ENCODE measurements at places on chromosomes 11 and 22.

- no peak for DNase-seq
Measured at GRCh38 chr11:113828191-113828590, 47.2 kb downstream of the USP28 start.

DNA sequence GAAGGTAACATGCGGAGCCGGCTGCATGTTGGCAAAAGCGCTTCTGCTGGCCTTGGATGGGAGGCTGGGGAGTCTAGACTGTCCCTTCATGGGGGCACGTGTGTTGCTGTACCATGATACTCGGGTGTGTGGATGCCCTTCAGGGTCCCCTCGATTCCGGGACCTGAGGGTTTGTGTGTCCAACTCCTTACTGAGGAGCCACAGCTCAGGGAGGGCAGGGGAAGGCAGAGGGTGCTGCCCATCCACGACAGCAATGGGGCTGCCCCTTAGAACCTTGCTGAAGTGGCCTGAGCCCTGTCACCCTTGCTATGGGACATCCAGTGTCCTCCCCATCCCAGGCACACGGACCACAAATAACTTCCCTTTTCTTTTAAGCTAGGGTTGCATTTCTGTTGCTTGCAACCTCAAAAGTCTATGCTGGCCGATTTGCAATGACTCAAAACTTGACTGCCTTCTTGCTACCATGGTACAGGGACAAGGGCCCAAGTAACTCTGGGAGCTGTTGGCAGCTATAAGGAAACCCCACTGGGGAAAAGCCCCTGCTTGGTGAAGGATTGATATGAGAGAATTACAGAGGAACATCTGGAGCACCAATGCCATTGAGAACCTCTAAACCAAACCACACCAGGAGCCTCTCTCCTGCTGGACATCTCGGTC is 43.8 kb downstream of the RTL6 start:
- DNase-seq = no peak

DNA sequence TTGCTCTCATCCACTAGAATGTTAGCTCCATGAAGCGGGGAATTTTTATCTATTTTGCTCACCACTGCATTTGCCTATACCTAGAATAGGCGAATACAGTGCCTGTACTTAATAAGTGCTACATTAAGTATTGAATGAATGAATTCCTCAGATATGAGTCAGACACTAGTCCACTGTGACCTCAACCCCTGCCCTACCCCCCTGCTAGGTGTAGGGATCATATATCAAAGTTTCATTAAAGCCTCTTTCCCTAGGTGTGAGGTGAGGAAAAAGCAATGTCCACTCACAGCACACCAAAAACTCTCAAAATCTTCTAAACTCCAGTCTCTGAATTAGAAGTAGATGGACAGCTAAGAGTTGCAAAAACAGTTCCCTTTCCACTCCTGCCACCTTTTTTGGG is 9.8 kb upstream of the PSMA1 start:
- DNase-seq = no peak

GRCh38 chr11:1444321-1444720 is 42.3 kb downstream of the MOB2 start:
- DNase-seq = no peak

DNA sequence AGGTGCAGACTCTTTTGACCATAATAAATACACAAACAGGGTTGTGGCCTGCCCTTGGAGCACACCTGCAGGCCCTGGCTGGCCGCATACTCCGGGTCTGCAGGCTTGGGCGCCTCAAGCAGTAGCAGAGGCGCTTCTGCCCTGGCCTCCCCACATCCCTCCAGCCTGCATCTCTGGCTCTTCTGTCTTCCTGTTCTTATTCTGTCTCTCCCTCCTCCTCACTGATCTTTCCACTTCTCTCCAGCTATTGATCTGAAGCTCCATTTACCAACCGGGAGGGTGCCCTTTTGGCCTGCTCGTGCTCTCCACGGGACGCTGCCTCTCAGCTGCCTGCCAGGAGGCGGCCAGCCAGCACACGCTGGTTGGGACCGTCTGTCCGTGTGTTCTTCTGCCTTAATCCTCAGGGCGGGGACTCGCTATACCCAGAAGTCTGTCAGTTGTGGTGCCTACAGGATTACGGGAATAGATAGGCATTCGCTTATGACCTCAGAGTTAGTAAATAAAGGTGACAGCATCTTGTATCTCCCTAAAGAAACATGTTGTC is 5.2 kb downstream of the UPB1 start:
- no peak for DNase-seq

DNA sequence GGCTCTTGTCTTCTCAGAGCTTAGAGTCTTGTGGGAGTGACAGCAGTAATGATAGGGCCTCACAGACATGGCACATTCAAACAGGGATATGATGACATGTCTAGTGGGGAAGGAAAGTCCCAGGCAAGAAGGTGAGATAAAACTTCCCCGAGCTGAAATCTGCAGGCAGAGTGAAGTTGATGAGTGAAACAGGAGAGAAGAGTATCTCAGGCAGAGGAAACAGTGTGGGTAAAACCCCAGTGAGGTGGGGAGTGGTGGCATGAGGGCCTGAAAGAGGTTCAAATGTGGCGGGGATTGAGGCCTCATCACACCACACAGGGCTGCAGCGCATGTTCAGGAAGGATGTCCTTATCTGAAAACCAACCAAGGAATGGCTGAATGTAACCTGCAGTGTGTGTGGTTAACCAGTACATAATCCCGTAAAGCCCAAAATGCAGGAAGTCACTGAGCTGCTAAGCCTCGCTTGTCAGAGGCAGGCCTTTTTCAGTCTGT is 153.8 kb upstream of the E2F8 start:
- no peak for DNase-seq

DNA sequence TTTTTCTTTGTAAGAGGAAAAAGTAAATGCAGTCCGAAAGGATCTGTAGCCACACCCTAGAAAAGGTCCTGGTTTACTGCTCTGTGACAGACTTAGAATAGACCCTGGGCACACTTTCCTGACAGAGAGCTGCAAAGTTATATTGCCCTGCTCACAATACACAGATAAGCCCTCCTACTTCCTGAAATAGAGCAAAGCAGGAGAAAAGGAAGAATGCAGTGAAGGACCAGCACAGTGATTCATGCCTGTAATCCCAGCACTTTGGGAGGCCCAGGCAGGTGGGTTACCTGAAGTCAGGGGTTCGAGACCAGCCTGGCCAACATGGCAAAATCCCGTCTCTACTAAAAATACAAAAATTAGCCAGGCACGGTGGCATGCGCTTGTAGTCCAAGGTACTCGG is 2.2 kb downstream of the CYB561A3 start:
- no peak for DNase-seq

GRCh38 chr11:47512701-47513100 is 40.2 kb downstream of the CELF1 start:
- no peak for DNase-seq

DNA sequence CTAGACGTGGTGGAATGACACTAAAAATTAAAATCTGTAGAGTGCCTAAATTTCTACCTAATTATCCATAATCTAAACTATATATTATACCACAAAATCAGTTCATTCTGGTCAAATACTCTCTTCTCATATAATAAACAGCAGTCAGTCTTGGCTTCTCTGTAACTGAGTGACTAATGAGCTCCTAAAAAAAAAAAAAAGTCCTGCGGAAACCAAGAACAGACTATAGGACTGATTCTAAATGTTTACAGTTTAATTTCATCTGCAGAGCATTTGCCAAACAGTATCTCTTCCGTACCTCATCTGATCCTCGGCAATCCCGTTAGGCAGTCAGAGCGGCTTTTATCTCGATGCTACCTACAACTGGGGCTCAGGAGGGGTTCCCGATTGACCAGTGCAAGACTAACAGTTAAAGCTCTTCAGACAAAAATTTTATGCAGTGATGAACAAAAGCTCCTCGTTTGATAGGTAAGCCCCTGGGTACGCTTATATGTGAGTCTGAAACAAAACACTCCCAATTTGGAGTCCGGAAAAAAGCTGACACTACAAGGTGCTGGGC is 686 bp downstream of the KIF18A start:
- no peak for DNase-seq

DNA sequence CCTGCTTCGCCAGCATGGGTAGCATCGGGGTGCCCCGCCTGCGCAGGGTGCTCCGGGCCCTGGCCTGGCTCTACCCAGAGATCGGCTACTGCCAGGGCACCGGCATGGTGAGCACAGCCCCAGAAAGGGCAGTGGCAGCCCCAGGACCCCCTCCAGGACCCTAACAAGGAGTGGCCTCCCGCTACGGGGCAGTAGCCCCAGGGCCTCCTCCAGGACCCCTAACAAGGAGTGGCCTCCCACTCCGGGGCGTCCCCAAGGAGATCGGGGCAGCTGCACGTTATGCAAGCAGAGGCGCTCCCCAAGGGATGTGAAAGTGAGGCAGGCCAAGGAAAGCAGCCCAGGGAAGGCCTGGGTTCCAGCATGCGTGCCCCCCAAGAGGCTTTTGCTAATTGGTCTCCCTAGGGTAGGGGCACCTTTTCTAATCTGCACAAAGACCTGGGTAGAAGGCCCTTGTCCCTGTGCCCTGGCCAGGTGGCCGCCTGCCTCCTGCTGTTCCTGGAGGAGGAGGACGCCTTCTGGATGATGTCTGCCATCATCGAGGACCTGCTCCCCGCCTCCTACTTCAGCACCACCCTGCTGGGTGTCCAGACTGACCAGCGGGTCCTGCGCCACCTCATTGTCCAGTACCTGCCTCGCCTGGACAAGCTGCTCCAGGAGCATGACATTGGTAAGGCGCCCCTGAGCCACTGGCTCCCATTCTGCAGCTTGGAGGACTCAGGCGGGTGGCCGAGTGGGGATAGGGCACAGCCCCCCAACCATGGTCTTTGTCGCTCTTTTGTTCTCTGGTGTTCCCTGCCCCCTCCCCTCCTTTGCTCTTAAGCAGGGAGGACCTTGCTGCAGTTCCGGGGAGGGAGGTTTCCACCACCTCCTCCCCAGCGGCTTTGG is 35.0 kb downstream of the SGSM3 start:
- no peak for DNase-seq

GRCh38 chr11:119774172-119774763 is 45.3 kb upstream of the NECTIN1 start:
- no peak for DNase-seq

- DNase-seq = no peak
Measured at GRCh38 chr22:26587991-26588613, 1.8 kb downstream of the TPST2 start.

DNA sequence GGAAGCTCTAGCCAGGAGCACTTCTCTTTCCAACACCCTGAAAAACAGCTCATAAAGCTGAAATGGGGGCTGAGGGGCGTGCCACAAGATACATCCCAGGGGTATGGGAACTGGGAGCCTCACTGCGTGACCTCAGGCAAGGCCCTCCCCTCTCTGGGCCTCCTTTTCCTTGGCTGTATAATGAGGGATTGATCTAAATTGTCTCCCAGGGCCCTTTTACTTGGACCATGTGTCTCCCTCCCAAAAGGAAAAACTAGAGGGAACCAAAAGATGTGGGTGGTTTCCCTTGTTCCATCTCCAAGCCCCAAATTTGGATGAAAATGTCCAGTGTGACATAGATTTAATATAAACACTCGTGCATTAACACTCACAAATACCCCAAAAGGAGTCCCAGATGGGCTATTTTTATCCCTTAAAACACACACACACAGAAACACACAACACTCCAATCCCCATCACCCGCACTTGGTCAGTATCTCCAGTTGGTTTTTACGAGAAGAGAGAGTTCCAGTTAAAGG is 25.9 kb upstream of the SMTN start:
- DNase-seq = no peak

GRCh38 chr11:11608783-11609232 is 13.0 kb downstream of the GALNT18 start:
- no peak for DNase-seq

DNA sequence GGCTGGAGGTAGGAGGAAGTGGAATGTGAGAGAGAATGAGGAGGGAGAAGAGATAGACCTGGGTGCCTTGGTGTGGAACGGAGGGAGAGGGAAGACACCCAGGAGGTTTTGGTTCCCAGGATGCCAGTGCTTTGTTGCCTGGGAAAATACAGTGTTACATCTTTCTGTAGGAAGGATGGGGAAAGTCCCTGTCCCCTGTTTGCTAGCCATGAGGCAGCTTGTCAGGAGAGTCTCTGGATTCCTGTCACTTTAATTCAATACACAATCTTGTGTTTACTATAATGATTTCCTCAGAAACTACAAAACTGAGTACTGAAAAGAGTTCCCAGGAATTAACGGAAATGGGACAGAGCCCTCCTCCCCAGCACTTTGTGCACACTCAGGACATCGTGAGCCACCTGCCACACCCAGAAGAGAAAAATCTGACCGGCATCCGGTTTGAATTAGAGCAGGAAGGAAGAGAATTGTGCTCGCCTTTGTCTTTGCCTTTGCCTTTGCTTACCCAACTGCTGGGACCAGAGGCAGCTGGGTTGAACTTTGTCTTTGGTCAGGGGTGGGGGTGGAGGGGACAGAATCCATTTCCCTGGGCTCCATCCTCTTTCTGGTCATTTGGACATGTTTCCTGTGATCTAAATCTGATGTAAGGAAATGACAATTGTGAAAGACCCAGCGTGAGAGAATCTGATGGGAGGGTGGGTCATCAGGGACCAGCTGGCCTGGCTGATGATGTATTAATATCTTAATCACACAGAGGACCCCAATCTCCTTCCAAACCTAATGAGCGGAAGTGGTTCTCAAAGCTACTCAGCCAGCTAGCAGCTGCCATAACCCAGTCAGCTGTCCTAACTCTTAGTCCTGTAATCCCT is 1.3 kb upstream of the LIMK2 start:
- no peak for DNase-seq

DNA sequence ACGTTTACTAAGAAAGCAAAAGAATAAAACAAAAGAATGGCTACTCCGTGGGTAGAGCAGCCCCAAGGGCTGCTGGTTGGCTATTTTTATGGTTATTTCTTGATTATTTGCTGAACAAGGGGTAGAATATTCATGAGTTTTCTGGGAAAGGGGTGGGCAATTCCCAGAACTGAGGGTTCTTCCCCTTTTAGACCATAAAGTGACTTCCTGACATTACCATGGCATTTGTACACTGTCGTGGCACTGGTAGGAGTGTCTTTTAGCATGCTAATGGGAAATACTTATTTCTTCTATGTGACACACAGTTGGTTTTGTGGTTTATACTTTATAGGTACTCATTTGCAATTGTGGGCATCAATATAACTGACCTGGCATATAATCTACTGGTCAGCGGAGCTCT is 56.3 kb downstream of the SLN start:
- no peak for DNase-seq

- DNase-seq = no peak
Measured at GRCh38 chr11:36381015-36381360, 84.9 kb downstream of the PRR5L start.

DNA sequence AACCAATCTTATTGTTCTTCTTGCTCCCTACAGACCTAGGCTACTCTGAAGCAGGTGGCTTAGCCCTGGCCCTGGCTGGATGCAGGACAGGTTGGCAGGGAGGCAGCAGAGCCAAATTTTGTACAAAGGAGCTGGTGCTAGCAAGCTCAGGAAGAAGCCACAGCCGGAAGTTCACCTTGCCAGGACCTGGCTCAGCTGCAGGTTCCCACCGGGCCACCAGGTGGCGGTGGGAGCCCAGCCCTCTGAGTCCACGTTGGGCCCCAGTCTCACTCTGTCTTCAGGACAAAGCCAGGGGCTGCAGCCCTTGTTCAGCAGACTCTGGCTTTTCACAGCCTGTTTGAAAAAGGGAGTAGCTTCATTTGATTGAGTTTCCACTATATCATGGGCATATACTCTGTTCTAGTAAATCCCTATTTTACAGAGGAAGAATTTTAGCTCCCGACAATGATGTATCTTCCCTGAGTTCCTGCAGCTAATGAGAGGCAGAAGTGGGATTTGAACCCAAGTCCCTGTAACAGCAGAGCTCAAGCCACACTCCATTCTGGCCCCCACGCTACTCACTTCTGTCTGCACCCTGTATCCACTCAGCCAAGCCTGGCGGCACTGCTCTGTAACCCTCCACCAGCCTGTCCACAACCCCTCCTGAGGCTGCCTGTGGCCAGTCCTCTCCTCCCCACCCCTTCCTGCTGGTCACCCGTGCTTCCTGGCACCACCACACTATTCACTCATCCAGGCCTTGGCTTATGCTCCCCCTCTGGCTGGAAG is 3.3 kb downstream of the TKFC start:
- peak; percentile 83 for DNase-seq

Measured in naive B cell (primary cell).